ENCODE measurements at places on chromosomes 12 and 14.

DNA sequence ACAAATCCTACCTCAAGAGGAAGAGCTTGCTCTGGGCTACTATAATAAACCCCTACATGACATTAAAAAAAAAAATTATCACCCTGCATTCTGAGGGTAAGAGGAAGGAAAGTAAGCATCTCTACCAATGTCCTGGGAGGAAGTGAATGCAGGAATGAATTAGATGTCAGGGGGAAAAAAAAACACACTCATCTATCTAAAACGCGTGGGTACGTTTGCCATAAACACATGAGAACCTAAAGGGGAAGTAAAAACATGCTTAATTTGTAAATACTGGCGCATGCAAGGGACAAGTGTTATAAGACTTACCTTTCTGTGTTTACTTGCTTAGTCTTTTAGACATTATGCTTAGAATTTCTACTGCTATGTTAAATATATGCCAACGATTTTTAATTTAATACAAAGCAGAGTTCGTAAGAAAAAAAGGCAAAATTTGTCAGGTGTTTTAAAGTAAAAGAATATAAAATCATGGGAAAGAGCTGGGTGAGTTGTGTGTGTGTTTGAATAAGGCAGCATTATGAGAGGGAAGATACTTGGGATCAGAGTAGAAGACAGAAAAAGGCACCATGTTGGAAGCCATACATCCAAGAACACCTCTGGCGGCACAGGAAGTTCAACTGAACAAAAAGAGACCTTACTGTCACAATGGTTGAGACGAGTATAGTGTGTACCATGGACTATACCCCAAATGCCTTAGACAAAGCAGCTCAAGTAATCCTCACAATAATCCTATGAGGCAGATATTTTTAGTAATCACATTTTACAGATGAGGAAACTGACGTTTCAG, 1.5 kb downstream of the TMED8 start:
- DNase-seq: no peak

- DNase-seq: no peak
These were observed 84.0 kb downstream of the TMCC3 start for GRCh38 chr12:94566345-94566744.

DNA sequence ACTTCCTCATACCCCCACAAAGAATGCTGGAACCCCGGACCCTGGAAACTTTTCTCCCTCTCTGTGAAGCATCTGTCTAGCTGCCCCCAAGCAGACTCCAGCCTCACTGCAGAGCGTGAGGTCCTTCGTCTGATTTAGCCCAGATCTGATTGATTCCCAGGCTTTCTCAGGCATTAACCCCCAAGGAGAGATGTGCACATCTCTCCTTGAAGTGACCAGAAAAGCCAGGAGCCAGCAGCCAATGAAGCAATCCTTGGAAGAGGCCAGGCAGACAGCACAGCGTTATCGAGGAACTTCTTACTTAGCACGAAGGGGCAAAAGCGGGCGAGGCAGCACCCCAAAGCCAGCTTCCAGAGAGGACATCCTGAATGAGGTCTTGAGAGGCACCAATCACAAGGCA, 100.7 kb downstream of the ZFP36L1 start:
- DNase-seq: no peak

DNA sequence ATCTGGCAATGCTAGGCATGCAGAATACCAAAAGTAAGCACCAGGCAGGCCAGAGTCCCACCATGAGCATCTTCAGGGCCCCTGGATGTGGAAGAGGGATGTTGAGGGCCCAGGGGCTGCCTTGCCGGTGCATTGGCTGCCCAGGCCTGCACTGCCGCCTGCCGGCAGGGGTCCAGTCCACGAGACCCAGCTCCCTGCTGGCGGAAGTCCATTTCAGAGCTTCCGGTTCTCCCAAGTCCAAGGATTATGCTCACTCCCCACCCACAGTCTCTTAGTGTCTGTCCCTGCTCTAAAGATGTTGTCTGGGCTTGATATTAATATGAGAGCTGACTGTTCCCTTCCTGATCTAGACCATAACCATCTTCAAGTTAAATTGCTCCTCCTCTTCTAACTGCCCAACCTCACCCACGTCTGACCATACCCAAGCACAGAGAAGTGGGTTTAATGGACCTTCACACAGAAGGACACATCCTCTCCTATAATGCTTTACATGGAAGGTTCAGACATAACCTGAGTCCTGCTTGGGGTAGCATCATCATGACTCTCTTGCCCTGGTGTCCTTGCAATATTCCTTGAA, 117.4 kb downstream of the DAD1 start:
- DNase-seq: no peak

- no peak for DNase-seq
These were observed 374.9 kb downstream of the EGLN3 start for GRCh38 chr14:33576014-33576413.

DNA sequence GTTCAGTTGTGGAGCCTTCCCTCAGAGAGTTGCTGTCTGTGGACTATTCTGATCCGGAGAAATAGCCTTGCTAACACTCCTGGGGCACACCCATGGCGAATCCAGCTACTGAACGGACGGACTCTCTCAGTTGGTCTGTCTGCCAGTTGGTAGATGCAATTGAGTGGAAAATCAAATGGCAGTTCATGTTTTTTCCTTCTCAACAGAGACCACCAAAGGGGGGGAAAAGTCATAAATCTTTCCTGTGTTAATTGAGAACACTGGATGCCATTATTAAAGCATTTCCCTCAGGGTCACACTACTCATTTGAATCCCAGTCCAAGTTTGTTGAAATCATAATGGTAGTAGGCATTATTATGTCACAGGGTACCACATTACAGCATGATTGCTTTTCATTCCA, 354.3 kb upstream of the FAR2 start:
- no peak for DNase-seq

DNA sequence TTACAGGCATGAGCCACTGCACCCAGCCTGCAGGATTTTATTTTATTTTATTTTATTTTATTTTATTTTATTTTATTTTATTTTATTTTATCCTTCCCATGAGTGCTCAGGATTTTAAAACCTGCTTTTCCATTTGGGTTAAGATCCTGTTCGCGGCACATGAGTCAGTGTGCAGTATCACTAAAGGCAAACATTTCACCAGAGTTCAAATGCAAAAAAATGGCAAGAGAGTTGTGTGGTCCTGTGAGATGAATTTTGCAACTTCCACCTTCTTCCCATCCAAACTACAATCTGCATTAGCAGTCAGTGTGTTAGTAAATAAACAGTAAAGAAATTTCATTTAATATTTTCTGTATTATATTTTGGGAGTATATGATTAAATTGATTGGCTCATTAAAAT, 29.0 kb downstream of the MOAP1 start:
- no peak for DNase-seq
